HS-27A (cell line): ENCODE measurements at places on chromosomes 1 and 21.

- no peak for DNase-seq
Measured at GRCh38 chr1:153390938-153391710, at the start of gene S100A8. Gene S100A8 (minus strand): TSS chr1:153391073. CDS start chr1:153390535, 538 bp downstream.

GRCh38 chr1:154975409-154976059 lies 1.1 kb downstream of the CKS1B start:
- no peak for DNase-seq

DNA sequence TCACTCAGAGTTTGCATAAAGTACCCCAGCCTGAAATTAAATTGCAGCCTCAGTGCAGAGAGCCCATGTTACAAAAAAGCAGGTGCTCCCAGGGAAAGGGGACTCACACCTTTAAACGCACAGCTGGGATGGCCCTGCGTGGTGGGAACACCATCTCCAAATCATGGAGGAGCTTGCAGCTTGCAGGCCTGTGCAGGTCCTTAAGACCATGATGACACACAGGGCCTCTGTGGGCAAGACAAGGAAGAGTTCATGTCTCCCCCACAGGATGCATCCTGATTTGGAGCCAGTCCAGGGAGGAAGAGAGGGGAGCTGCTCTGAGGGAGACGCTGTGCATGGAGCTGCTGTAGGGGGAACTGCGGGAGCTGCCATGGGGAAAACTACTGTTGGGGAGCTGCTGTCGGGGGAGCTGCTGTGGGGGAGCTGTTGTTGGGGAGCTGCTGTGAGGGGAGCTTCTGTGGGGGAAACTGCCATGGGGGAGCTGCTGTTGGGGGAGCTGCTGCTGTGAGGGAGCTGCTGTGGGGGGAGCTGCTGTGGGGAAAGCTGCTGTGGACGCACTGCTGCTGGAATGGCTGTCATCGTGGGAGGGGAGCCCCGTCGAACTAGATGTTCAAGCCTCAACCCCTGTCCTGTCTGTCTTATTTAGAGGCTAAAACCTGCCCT lies 113.9 kb downstream of the MATN1 start:
- DNase-seq, result no peak

DNA sequence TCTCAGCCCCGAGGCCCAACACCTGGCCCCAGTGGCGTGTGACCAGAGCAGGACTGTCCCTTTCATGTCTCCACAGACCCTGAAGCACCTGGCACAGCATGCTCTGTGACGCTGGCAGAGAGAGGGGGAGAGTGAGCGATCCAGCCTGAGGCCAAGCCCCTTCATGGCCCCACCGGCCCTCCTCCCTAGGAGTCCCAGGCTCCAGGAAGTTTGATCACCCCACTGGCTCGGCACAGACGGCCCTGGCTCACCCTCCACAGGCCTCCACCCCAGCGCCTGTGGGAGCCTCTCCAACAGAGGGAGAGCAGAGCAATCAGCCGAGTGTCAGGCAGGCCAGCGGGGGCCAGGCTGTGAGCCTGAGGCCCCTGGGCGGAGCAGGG lies 11.0 kb downstream of the SH3BGRL3 start:
- DNase-seq, result no peak

DNA sequence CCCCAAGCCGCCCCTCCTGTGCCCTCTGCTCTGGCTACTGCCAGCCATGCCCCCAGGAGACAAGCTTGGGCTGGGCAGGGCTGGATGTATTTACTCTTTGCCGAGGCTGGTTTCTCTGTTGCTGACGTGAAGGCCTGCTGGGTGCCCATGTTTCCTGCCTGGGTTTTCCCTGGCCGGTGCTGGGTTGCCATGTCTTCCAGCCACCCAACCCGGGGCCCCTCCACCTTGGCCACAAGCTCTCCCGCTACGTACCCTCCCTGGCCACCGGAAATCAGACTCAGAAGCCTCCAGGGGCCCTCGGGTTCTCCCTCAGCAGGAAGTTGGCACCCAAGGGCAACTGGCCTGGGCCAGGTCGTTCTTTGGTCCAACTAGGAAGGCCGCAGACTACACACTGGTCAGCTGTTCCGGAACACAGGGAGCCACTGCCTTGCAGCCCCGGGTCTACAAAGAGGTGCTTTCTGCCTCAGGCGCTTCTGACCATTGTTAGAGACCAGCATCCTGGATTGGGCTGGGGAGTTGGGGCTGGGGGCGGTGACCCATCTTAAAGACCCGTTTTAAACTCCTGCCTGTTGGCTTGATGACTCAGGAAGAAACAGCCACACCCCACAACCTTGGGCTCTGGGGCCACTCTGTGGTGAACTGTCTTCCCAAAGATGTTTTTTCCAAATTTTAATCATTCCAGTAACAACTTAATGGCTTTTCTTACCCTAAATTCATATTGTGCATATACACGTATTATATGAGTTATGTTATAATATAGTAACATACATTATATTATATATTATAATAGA lies 71.2 kb upstream of the RUNX3 start:
- DNase-seq, result no peak

- DNase-seq, result no peak
Measured at GRCh38 chr1:25856856-25857255, 2.4 kb downstream of the AUNIP start.

GRCh38 chr1:222373216-222373615 lies 174.7 kb downstream of the HHIPL2 start:
- DNase-seq, result no peak

- no peak for DNase-seq
Measured at GRCh38 chr1:19000065-19000464, 43.6 kb upstream of the IFFO2 start.

DNA sequence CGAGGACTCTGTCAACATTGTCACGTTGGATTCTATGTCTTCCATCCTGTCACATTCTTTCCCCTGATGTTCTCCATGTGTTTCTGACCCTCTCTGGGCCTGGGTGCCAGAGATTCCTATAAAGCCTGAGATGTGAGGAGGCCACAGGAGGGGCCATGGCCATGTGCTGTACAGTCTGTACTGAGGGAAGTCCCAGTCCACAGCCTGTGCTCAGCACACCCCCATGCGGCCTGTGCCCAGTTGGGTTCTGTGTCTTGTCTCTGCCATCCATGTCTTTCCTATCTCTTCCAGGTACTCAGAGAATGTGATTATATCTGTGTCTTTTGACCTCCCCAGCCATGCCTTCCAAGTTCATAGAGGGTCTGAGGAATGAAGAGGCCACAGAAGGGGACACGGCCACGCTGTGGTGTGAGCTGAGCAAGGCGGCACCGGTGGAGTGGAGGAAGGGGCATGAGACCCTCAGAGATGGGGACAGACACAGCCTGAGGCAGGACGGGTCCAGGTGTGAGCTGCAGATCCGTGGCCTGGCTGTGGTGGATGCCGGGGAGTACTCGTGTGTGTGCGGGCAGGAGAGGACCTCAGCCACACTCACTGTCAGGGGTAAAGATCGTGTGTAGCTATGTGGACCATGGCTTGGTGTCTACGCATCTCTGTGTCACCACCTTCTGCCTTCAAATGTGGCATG lies 86.1 kb downstream of the OBSCN start:
- no peak for DNase-seq

GRCh38 chr1:18480315-18481189 lies at the start of gene KLHDC7A:
Gene KLHDC7A (plus strand): TSS chr1:18480930. CDS start chr1:18480982, 52 bp downstream.
- no peak for DNase-seq

GRCh38 chr1:62377043-62377562 lies 57.9 kb upstream of the KANK4 start:
- DNase-seq, result no peak

DNA sequence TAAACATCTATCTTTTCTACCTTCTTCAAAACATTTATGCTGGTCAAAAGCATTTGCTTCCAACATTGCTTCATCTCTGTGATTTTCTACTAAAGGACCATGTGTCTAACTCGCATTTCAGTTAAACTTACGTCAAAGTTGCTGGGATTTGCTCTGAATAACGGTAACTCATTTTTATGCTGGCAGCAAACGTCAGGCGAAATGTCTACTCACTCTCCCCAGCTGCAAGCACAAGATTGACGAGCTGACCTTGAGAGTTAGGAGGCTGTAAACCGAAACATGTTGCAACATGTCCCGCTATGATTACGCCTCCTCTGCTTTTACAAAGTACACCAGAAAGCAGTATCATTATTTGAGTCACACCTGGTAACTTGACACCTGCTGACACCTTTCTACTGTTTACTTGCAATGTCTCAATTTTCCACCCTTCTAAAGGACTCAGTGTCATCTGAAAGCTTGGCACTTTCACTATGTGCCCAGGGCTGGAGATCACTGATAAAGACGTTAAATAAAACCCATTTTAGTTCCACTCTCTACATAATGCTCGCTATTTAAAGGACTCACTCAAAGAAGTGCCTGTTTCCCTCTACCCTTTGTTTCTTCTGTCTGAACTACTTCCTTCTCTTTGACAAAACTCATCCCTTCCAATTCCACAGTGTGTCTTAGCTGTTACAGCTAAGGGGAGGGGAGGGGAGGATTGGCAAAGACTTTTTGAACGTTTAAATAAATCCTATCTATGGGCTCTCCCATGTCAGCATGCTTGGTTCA lies 111.9 kb downstream of the PTPN14 start:
- DNase-seq, result no peak

- DNase-seq, result peak; percentile 50
Measured at GRCh38 chr1:111769517-111770146, 13.9 kb downstream of the DDX20 start.

GRCh38 chr1:236455243-236455642 lies 61.2 kb downstream of the EDARADD start:
- no peak for DNase-seq

- DNase-seq, result no peak
Measured at GRCh38 chr1:58104960-58105359, 441.6 kb downstream of the OMA1 start.

GRCh38 chr1:31955917-31956736 lies 18.0 kb upstream of the PTP4A2 start:
- DNase-seq, result peak; percentile 97

GRCh38 chr1:246730839-246731238 lies 6.6 kb downstream of the SCCPDH start:
- DNase-seq, result no peak
